ENCODE measurements at places on chromosomes 3 and 15.

DNA sequence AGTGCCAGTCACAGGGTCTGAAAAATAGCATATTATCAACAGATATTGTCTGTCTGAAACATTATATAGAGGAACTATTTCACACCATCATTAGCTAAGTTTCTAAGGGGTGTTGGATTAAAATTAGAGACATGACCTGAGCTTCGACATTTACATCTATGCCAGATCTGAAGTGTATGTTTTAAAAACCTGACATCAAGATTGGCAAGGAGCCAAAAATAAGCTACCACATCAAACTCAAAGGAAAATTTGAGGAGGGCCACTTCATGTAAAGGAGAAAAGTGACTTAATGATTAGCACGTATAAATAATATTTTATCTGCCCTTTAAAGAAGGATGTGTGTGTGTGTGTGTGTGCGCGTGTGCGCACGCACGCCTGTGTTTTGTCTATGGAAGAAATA, 752.0 kb upstream of the GRM7 start:
- no peak for DNase-seq

GRCh38 chr3:197256836-197257444, 41.5 kb downstream of the DLG1 start:
- no peak for DNase-seq

GRCh38 chr15:91186904-91187656, 87.0 kb downstream of the SV2B start:
- no peak for DNase-seq

- DNase-seq, result no peak
Measured at GRCh38 chr3:43388915-43389314, 102.6 kb downstream of the SNRK start.

Data from activated CD4-positive, CD25-positive, alpha-beta regulatory T cell (primary cell).